CD4-positive, alpha-beta T cell (primary cell): ENCODE measurements at places on chromosomes 16 and 17. TPM values are rescaled to one million over a fixed set of nuclear protein-coding genes. Genes with fewer than 3 reads are reported as not detected.

GRCh38 chr16:78189121-78189520 is 89.7 kb downstream of the WWOX start:
- no peak overlapping the region for H3K4me3 ChIP-seq
- DNase-seq: no peak
- H3K36me3 ChIP-seq: no peaks in the 10 kb centered on the region
- H3K27me3 ChIP-seq: no peaks in the 10 kb centered on the region

The ZNF750 gene
- not detected for total RNA-seq

The NOD2 gene
- 5.3 TPM for total RNA-seq

- H3K4me1 ChIP-seq: peaks cover 35% of the 10 kb centered on the region
- DNase-seq: no peak
These were observed 2.0 kb upstream of the CANT1 start for GRCh38 chr17:79011451-79012147.
